ENCODE measurements at places on chromosomes 6 and 20.

DNA sequence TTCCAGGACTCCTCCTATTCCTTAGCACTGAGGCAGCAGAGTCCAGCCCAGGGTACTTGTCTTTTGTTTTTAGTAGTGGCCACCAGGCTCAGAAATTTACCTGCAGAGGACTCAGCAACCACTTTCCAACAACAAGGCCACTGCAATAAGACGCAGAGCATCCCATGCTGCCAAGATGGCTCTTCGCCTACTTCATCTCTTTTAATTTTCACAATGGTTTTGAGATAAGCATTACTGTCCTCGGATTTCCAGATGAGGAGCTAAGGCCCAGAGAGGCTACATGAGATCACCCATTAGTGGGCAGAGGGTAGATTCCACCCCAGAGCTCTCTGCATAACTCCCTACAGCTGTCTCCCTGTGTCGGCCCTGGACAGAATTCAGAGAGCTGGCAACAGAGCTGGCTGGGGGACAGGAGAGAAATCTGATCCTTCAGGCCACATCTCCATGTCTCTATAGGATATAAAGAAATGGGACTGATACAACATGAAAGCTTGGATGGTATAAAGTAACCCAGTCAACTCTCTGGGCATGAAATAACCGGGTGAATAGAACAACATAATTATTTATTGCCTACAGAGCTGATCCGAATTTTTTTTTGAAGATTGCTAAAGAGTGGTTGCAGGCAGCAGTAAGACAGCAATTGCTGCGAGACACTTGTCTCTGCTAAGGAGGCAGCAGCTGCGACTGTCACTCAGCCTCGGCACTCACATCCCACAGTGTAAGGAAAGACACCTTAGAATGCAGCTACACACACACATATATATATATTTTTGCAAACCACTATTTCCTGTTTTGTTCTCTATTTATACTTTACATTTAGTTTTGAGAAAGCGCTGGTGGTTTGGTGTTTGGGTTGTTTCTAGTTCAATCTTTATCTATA is 37.2 kb downstream of the SCML4 start:
- no peak for DNase-seq

DNA sequence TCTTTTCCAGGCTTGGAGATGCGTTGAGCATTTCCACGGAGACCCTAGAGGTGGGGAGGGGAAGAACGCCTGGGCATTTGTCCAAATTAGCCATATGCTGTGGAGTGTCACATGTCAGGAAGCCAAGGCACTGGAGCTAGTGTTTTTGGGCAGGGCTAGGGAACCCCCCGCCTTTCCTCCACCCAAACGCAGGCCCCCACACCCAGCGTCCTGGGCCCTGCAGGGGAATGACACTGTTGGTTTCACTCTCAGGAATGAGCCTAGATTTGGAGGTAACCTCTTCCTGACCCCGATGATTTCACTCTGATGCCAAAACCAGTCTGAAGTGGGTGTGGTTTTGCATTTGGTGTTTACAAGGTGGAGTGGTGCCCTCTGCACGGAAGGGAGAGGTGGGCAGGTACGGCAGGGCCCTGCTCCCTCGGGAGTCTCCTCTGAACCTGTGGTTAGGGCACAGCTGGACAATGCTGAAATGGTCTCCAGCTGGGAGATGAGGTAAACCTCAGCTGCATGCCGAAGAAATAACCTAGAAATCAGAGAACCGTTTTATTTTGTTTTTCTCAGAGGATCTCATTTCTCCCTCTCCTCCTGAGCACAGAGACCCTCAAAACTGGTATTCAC is 29.5 kb downstream of the MTHFD1L start:
- no peak for DNase-seq

GRCh38 chr20:35363190-35363589 is 48.6 kb downstream of the UQCC1 start:
- no peak for DNase-seq

- no peak for DNase-seq
Measured at GRCh38 chr20:16263582-16263981, 309.7 kb downstream of the KIF16B start.
